ENCODE measurements at places on chromosomes 12 and 14. TPM values are rescaled to one million over a fixed set of nuclear protein-coding genes. Genes with fewer than 3 reads are reported as not detected.
A peak's percentile ranks its signal among the peaks of the same experiment; 100 is the strongest.

The RNASE3 gene
- total RNA-seq, result not detected

GRCh38 chr12:50947933-50948626 lies 4.3 kb upstream of the HIGD1C start:
- DNase-seq, result no peak

- no peak for DNase-seq
These were observed 18.6 kb downstream of the LGMN start for GRCh38 chr14:92729634-92730358.

The OTX2 gene
- total RNA-seq, result not detected

DNA sequence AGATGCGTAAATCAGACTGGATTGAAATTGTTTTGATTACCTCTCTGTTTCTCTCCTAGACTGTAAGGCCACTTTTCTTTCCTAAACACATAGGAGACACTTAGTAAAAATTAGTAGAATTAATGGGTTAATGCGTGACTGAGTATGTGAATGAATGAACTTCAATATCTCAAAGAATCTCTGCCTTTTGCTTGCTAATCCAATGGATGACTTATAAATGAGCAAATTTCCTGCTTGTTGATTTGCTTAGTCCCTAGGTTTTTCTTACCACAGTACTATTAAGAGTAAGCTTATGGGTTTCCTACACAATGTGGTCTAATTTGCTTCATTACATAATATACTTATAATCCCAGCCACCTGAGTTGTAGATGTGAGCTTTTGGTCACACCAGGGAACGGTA lies 164.1 kb downstream of the SRGAP1 start:
- no peak for DNase-seq

The NAA25 gene
- total RNA-seq, result 24.9 TPM

- no peak for DNase-seq
These were observed 455.2 kb downstream of the CCDC91 start for GRCh38 chr12:28645436-28645835.

The SLC4A8 gene
- total RNA-seq, result 1.1 TPM

The SIX4 gene
- total RNA-seq, result 0.55 TPM

- DNase-seq, result no peak
These were observed 127.6 kb downstream of the FSCB start for GRCh38 chr14:44379292-44379977.

- no peak for DNase-seq
These were observed 2.3 kb upstream of the DUSP6 start for GRCh38 chr12:89354612-89355067.

DNA sequence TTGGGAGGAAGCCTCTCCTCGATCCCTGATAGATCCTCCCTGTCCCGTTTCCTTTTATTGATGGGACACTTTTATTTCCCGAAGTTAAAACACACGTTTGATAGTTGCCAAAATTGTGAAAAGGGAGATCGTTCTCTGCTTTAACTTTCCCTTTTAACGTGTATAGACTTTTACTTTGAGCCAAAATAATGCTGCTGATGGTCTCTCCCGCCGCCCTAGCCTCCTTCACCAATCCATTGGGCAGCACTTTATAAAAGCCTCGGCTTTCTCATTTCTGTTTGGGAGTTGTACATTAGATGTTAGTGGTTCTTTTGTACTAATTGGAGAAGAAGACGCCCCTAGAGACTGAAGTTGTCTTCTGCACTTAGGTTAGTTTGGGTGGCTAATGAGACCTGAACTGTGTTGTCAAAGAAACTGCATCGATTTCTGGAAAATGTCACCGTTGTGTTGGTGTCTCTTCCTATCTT lies 1.4 kb downstream of the TMTC2 start:
- DNase-seq, result no peak

DNA sequence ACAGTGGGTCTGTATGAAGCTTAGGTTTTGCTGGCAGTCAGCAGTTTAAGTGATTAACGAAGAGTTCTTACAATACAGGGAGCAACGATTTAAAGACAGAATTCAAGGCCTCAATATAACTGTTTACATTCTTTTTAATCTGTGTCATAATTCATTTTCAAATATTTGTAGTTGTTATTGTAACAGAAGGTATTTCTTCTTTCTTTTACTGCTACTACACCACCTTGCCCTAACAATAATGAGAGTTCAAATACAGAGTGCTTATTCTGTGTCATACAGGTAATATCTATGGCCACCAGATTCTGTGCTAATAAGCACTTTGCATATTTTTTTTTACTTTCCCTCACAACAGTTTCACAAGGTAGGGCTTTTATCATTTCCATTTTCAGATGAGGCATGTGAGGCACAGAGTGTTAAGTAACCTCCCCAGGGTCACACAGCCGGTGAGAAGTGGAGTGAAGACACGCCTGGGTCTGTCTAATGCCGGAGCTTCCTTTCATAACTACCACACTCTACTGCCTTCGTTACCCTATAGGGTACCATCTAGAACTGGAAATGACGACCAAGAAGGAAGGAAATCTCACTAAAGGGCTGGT lies 81.9 kb downstream of the PELI2 start:
- no peak for DNase-seq

DNA sequence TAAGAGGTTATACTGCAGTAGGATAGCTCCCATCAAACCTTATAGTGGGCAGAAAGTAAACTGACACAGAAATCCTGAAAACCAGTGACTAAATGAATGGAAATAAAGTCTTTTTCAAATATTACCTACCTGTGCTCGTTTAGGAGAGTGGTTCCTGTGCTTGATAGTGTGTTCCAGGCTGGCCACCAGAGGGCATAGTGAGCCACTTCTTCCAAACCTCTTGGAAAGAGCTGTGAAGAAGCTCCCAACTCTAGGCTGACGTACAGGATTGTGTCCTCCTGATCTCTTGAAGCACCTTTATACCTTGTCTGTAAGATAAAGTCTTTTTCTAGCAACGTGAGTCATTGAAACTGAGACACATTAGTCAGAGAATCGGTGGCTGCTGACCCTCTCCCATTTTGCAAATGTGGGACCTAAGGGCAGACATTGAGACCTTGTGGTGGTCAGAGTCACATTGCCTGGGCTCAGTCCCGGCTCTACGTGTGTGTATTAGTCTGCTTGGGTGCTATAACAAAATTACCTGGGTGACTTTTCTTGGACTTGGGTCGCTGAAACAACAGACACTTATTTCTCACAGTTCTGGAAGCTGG lies 17.6 kb downstream of the TDP1 start:
- peak; percentile 55 for DNase-seq

DNA sequence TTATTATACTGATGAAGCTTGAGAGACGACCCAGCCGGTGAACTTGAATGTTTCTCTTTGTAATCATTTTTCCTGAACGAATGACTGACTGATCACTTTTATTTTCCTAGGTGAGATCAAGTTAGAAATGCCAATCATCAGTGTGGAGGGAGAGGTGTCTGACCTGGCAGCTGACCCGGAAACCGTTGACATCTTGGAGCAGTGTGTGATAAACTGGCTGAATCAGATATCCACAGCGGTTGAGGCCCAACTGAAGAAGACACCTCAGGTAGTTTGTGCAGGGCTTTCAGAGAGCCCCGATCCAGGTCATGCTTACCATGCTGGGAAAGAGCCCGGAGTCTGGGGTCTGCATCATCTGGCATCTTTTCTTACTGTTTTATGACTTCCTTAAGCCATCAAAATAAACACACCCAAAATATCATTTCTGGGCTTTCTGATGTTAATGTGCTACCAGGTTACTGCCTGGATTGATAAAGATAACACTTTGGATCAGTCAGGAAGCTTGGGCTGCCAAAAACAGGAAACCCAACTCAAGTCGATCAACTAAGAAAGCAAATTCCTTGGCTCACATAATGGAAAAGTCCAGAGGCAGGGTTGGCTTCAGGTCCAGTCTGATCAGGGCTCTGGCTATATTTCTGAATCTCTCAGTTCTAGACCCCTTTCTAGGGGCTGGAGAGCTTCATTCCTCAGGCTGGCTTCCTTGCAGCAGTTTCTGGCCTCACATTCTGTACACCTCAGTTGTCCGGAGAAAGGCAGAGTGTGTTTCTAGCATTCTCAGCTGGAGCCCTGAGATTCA lies 21.1 kb downstream of the DNAH10 start:
- no peak for DNase-seq

- DNase-seq, result no peak
These were observed 280.6 kb downstream of the NRXN3 start for GRCh38 chr14:78450669-78451318.

DNA sequence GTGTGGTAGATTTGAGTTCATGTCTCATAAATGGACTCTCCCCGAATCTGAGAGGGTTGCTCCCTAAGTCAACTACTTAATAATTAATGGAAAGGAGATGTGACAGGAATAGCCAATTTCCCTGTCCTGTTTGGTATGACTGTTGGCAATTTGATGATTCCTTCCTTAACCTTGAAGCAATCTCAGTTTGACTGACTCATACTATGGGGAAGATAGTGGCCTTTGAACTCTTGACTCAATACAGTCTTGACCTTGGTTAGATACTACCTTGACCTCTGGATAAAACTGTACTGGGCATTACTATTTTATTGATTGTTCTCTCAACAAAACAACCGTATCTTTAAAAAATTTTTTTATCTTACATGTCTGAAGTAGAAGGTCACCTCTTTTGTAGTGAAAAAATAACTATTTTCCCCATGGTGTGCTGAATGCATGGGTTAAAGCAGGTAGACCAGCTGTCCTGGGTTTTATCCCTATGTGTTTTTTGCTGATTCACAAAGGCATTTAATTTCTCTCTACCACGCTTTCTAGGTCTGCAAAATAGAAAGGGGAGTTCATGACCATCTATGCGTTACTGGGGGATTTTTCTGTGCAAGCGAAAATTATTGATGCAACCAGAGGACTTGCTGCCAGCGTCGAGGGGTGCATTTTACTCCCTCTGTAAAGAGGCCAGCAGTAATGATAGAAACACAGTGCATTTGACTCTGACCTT lies 80.1 kb downstream of the ETV6 start:
- no peak for DNase-seq

DNA sequence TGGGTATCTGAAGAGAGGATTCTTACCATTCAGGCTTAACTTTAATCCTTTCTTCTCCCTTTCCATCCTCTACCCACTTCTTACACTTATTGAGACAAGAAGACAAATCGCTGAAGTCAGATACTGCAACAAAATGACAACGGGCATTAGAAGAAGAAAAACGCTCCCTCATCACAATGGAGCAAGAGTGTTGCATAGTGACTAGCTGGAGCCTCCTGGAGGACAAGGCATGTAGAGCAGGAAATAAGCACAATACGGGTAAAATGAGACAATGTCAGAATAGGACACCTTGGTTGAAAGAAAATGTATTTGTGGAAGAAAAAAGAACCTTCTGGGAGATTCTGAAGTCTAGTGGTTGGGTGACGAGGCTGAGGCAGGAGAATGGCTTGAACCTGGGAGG lies 501.0 kb downstream of the RERGL start:
- DNase-seq, result no peak

DNA sequence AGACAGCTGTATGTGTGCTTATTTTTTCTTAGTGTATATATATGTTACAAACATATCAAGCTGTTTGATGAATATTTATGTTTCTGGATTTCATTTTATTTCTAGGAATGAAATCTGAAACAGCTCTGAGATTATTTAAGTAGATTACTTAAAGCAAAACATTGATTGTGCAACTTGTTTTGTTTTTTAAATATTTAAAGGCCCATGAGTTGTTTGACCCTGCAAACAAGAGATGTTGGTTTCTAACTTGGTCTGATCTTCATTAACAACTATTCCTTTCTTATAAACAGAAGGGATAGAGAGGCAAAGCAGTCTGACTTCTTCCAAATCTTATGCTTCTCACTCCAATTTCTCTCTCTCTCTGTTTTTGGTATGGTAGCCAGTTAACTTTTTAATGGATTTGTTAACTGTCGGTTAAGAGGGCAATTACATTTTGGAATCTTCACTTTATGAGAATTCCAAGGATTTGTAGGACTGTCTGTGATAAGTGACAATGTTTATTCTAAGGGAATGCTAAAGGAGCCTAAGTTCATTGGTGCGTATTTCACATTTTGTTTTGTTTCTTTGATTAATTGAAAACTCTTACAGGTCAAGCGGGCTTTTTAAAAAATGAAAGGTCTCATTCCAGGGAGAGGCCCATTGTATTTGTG lies 102.6 kb upstream of the HMGA2 start:
- DNase-seq, result no peak

DNA sequence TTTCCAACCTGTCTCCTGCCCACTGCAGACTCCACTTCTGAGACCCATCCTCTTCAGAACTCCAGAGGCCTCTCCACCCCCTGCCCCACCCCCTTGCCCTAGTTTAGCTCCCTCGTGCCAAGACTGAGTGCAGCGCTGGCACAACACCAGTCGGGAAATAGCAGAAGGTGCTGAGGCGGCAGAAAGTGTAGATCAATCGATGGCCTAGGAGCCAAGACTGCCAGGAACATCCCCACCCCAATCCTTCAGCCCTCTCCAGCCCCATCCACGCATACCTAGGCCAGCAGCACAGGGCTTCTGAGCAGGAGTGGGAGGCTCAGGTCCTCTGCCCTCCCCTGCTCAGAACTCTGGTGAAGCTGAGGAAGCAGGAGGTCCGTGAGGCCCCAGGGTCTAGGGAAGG lies 1.1 kb downstream of the CPNE6 start:
- DNase-seq, result no peak

GRCh38 chr12:124319368-124320050 lies 24.6 kb downstream of the RFLNA start:
- DNase-seq, result no peak

The RHOJ gene
- total RNA-seq, result 19.8 TPM

DNA sequence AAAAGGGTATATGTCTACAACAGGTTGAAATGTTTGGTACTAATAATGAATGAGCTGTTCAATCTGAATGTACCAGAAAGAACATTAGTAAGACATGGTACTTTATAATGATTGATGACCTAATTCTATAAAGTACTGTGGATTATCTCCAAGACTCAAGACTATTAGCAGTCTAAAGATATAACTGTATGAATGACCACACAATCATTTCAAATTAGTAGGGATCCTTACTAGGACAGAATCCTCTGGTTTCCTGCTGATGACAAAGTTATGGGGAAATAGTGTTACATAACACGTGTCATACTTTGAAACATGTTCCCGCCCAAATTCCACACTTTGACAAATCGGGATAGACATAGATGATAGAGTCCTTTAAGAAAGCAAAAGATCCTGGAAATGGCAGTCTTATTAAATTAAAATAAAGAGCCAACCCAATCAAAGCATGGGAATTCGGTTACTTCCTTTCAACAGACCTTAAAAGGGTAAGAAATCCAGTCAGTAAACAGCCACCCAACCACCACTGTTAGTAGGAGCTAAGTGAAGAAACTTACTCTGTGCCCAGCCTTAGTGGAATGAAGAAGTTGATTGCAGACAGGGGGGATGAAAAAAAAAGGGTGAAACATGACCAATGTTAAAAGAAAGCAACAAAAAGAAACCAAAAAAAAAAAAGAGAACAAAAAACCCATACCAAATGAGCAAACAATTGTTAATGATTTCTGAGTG lies 2.8 kb downstream of the VPS29 start:
- no peak for DNase-seq
